Stimulated activated memory B cell treated with anti-CD40 and anti-IgM and Interleukin-4, amounts not matched to agents 10 μg/mL and 1 μg/mL and 100 μg/mL, for 72 hours (primary cell): ENCODE measurements at places on chromosomes 11 and 22.

DNA sequence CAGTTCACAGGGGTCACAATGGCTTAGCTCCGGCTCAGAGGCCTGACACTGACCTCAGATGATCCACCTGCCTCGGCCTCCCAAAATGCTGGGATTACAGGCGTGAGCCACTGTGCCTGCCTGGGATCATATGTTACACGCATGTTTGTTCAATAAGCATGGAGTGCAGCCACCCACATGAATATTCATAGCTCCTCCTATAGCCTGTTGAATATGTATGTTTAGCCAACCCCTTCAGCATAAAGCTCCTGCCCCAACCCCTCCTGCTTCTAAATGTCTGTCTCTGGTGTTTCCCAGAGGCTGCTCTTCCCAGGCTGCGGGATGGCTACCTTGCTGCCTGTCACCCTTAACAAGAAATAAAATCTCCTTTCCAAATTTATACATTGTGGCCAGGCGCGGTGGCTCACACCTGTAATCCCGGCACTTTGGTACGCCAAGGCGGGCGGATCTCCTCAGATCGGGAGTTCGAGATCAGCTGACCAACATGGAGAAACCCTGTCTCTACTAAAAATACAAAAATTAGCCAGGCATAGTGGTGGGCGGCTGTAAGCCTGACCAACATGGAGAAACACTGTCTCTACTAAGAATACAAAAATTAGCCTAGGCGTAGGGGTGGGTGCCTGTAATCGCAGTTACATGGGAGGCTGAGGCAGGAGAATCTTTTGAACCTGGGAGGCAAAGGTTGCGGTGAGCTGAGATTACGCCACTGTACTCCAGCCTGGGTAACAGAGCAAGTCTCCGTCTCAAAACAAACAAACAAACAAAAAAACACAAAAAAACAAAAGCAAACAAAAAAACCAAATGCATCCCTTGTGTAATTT lies 1.1 kb upstream of the APOBEC3F start:
- ATAC-seq, result no peak

DNA sequence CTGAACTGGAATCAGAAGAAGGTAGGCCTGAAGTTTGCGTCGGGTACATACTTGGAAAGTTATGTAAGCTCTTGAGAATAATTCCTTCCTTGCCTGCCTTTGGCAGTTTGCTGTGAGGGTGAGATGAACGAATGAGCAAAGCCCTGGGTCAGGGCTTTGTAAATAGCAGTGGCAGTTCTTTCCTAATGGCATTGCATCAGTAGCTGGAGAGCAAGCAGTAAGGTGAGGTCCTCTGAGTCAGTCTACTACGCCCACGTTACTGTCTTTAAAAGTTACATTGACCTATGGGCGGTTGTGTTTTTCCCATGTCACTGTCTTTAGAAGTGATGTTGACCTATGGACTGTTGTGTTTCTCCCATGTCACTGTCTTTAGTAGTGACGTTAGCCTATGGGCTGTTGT lies 179.1 kb upstream of the E2F8 start:
- no peak for ATAC-seq

DNA sequence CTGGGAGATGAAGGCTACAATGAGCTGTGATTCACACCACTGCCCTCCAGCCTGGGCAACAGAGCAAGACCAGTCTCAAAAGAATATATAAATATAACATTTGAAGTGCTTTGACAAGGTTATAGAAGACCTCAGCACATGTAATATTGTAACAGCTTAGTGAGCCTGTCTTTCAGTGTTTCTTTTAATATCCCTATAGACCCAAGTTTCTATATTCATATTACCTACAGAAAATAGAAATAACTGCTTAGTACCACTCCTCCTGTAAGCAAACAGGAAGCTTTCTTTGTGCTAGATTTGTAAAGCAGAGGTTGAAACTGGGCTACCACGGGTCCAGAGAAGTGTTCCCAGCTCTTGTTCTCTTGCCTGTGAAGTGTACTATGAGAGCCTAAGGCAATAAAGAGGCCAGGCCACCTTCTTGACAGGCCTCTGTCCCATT lies 68.2 kb downstream of the PPP2R1B start:
- ATAC-seq, result no peak

DNA sequence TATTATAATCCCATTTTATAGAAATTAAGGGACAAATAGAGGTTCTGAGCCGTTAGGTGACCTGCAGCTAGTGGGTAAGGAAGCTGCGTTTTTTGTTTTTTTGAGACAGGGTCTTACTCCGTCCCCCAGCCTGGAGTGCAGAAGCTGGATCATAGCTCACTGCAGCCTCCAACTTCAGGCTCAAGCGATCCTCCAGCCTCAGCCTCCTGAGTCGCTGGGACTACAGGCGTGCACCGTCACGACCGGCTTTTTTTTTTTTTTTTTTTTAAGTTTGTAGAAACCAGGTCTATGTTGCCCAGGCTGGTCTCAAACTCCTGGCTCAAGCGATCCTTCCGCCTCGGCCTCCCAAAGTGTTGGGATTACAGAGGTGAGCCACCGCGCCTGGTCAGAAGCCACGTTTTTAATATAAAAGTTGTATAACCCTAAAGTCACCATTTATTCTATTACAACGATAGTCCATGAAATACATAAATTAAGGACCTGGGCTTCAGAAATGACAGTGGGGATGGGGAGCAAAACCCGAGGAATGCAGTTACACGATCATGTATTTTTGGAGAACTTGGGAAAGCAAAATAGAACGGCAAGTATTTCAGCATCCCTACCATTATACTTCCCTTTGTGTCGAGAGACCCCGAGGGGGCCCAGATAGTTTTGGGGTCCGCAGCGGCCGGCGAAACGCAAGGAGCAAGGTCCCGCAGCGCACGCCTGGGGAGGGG lies 638 bp downstream of the SAAL1 start:
- ATAC-seq, result no peak

GRCh38 chr11:80136991-80137390 lies 696.2 kb upstream of the TENM4 start:
- no peak for ATAC-seq
